Peyer's patch (tissue), 4 donors: ENCODE measurements at places on chromosomes 16 and 17. TPM values are rescaled to one million over a fixed set of nuclear protein-coding genes. Genes with fewer than 3 reads are reported as not detected.

The CEP112 gene
- 6.3 TPM for total RNA-seq

The C17orf100 gene
- 2.3 TPM for total RNA-seq

The VWA3A gene
- not detected for total RNA-seq

The DPEP2NB gene
- not detected for total RNA-seq

The CMTM2 gene
- total RNA-seq = not detected

The FOXL1 gene
- total RNA-seq = 2.1 TPM

The TBC1D3K gene
- not detected for total RNA-seq

The ZDHHC7 gene
- 24.8 TPM for total RNA-seq

The TAC4 gene
- total RNA-seq = not detected

The PRR11 gene
- 2.7 TPM for total RNA-seq

The CETP gene
- total RNA-seq = 2.5 TPM

The KRTAP3-1 gene
- not detected for total RNA-seq
